ENCODE measurements at places on chromosomes 4 and X.

- DNase-seq = no peak
Measured at GRCh38 chrX:12421918-12422317, 283.6 kb downstream of the FRMPD4 start.

DNA sequence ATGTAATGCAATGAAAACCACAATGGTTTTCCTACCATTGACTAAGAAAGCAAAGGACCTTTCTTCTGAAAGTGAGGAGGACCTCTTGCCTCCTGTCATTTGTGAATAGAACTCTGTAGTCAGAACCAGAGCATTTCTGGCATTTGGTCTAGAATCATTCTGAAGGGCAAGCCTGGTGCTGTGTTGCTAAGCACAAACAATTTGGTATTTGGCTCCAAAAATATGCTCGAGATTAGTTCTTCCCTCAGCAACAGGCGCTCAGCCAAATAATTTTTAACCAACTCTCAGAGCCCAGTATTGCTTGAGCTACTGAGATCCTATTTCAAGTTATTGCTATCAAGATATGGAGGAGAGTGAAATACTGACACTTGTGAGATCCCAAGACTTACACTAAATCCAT is 71.0 kb downstream of the SNCA start:
- DNase-seq = no peak

DNA sequence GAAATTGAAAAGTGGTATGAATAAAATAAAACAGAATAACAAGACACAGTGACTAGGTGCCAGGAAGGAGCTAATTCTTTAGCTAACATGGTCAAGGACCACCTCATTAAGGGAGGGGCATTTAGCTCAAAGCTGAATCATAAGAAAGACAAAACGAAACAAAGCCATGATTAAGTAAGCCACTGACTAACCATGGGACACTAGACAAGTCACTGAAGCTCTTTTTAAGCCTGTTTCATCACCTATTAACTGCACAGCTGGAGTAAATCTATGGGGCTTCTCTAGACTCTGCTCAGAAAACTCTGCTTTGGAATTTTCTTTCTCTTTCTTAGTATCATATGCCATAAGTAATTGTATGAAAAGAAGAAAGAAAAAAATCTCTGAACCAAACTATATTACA is 49.8 kb upstream of the C1QTNF7 start:
- DNase-seq = peak; percentile 87

GRCh38 chr4:185398618-185399017 is 2.0 kb downstream of the ANKRD37 start:
- peak; percentile 79 for DNase-seq

DNA sequence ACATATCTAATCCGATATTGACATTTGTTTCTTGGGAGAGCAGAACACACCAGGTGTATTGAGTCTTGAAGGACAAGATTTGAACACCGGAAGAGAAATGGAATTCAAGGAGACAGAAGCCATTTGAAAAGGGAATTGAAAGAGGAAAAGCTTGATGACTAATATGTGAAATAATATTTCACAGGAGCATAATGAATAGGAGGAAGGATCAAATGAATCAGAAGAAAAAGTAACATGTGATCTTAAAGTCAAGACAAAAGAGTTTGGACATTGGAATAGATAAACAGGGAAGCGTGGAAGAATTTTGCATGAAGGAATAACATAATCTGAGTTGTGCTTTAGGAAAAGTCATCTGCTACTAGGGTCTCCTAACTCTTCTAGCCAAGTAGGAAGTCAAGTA is 145.5 kb upstream of the PDHA2 start:
- no peak for DNase-seq

GRCh38 chr4:9969526-9970398 is 51.5 kb downstream of the SLC2A9 start:
- DNase-seq = no peak

GRCh38 chr4:113008716-113009115 is 40.7 kb upstream of the ANK2 start:
- DNase-seq = no peak

GRCh38 chr4:90081432-90082144 is 45.6 kb upstream of the CCSER1 start:
- DNase-seq = no peak

- DNase-seq = no peak
Measured at GRCh38 chr4:161815841-161816240, 348.0 kb downstream of the FSTL5 start.

DNA sequence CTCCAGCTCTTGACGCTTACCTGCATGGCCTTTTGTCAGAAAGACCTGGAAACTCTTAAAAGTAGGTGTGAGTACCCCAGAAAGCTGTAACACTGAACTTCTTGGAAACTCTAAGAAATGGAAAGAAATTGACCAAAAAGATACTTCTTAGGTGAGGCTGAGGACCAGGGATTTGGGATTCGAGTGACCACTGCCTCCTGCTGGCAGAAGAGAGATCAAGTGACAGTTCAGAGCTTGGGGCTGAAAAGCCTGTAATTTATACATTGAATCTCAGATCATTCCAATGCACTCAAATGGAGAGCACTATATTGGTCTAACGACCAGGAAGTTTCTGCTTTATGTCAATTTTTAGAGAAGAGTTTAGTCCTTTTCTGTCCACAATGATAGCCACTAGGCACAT is 204.6 kb downstream of the PDGFRA start:
- peak; percentile 20 for DNase-seq

DNA sequence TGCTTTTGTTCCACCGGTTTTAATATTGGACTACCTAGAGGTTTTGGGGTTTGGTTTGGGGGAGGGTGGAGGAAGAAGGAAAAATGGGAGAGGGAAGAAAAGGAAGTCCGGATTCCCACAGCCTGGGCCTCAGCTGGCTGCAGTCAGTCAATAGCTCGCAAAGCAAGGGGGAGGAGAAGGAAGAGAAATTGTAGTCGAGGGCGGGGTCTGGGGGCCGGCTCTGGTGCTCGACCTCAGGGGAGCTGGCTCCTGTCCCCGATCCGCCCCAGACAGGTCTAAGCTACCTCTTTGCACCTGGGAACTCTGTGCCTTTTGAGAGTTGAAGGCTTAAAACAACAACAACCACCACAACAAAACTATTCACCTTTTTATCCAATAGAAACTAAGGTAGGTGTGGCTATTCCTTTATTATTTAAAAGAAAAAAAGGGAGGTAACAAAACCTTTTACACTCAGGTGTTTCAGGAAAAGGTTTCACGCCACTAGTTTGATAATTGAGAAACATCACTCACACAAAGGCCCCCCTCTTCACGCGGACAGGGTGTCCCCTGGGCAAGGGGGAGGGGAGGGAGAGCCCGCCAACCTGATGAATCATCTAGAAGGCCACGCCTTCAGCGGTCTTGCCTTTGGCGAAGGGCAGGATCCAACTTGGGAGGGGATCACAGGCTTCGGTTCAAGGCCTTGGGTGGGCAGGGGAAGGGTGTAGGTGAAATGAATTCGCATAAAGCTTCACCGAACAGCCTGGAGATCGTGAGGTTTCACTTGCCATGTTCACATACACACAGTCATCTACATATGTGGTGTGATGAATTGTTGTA is 1.6 kb upstream of the LNX1 start:
- peak; percentile 20 for DNase-seq

DNA sequence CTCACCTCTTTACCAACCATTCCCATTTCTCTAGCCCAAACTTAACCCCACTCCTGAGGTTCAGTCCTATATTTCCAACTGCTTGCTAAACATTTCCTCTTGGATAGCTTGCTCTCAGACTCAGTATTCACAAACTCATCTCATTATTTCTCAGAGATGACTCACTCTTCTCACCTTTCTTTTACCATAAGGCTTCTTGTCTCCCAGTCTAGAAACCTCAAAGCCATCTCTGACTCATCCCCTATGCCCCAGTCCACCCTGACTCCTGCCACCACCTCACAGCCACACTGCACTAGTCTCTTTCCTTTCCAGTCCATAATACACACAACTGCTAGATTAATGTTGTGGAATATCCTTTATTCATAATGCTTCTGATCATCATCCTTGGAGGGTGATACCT is 4.8 kb downstream of the FRMPD3 start:
- no peak for DNase-seq

GRCh38 chrX:45070116-45071007 is 130.3 kb downstream of the DIPK2B start:
- DNase-seq = peak; percentile 91

DNA sequence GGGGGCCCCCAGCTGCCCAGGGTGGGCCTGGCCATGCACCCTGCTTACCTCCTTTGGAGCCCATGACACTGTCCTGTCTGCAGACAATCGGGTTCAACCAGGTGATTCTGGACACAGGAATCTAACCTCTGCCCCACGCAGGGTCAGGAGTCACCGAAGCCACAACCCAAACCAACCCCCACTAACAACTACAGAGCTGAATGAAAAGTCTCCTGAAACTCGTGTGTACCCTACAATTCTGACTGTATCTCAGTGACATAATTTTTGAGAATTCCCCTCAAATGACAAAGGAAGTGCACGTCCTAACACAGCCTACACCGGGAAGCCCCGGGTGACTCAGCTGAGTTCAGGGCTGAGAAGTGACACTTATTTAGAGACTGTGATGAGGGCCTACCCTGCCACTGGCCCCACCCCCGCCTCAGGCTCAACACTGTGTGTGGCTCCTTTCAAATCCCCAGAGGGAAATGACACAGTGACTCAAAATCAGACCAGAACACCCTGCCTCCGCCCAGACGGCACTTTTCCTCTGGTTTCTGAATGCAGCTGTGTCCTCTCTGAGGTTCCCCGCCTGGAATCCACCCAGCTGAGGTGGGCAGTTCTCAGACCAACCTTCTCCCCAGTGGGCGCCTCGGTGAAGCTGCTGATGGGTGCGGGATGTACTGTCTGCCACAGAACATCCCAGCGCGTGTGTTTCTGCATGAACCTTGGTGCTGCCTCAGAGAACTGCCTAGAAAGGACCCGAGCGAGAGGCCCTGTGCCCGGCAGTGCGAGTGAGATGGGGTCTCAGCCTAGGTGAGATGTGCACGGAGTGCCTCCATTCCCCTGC is 9.9 kb downstream of the TNIP2 start:
- DNase-seq = peak; percentile 99

DNA sequence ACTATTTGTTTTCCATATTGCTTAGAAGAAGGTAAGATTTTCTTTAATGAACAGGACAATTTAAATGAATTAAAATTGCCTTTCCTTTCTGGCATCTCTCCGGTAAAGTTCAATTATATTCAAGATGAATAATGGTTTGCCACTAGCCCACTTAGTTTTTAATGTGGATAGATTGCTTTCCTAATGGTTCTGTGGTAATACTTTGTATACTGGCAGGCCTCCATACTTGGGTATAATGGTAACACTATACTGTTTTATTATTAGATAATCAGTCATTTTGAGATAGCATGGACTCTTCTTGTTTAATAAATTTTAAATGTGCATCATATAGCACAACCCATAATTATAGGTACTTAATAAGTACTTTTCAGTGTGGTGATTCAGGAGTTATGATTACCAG is 89.5 kb downstream of the ELOVL6 start:
- no peak for DNase-seq

GRCh38 chrX:73457306-73457705 is 10.5 kb downstream of the CDX4 start:
- DNase-seq = no peak

GRCh38 chr4:10015140-10015753 is 6.0 kb downstream of the SLC2A9 start:
- DNase-seq = peak; percentile 14

DNA sequence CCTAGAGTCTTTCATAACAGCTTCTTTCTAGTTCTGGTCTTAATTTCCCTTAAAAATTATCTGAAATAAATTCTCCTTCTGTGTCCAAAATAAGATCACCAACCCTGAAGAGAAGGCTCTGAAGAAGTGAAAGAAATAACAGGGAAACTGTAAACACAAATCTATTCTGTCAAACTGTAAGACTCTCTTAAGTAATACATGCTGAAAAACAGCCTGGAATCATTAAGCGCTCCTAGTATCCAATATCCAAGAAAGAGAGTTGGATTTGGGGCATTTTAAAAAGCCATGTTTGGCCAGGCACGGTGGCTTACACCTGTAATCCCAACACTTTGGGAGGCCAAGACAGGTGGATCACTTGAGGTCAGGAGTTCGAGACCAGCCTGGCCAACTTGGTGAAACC is 53.3 kb downstream of the RELL1 start:
- no peak for DNase-seq

DNA sequence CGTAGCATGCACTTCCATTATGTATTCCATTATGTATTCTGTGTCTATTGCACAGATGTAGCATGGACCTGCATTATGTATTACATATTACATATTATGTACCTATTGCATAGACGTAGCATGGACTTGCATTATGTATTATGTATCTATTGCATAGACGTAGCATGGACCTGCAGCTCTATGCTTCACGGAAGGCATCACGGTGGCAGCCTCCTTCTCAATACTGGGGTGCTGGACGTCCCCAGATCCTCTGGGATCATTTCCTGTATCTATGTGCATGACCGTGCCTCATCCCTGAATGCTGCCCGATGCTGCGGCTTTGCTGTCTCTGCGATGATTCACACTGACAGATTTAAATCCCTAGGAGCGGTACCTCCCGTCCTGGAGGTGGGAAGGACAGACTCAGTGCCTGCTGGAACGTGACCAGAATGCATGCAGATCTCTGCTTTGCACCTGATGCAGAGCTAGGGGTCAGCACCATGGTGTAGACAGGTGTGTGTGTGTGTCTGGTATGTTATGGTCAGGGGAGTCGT is 317.5 kb downstream of the DHRSX start:
- DNase-seq = no peak

GRCh38 chrX:155179346-155179997 is 36.8 kb upstream of the VBP1 start:
- DNase-seq = no peak

DNA sequence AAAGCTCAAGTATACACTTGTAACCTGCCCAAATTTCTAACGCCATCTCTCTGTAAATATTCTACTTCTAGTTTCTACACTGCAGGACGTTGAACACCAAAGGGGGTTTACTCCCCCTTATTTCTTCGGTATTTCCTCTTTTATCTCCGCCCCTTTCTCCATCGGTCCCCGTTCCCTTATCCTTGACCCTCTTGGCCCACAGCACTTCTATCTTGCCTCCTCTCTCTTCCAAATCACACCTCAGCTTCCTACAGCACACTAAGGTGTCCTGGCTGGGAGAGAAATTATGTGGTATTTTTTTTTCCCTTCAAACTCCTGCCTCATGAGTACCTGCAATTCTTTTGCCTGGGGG is 715 bp downstream of the ZMAT1 start:
- peak; percentile 19 for DNase-seq

GRCh38 chr4:94131212-94131611 is 76.5 kb upstream of the SMARCAD1 start:
- DNase-seq = no peak

- DNase-seq = no peak
Measured at GRCh38 chr4:29578329-29578728, 1141.8 kb upstream of the PCDH7 start.

GRCh38 chrX:17788439-17788838 is 51.1 kb downstream of the SCML1 start:
- DNase-seq = peak; percentile 55

- no peak for DNase-seq
Measured at GRCh38 chr4:89105726-89106125, 5.6 kb upstream of the TIGD2 start.

DNA sequence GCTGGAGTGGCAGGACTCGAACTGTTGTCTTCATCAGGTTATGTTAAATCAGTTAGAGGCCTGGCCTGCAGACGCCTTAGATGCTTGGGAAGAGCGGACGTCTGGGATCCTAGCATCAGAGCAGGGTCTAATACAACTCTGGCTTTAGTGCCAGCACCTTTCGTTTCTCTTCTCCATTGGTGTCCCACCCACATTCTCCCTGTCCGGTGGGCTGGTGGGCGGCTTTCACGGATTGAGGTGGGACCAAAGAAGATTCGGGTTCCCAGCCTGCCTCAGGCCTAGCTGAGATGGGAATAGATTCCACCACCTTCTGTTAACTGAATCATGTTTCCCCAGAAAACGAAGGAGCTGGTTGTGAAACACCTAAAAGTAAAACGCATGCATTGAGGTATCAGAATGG is 939 bp downstream of the PDK3 start:
- no peak for DNase-seq
